Effector memory CD4-positive, alpha-beta T cell (primary cell): ENCODE measurements at places on chromosomes 2 and 18.

- H3K4me3 ChIP-seq = no peak overlapping the region
- no peaks in the 10 kb centered on the region for H3K27me3 ChIP-seq
- no peak for DNase-seq
- no peaks in the 10 kb centered on the region for H3K4me1 ChIP-seq
Observed at GRCh38 chr2:72033636-72034035, 114.0 kb downstream of the CYP26B1 start.

- DNase-seq = no peak
- peaks cover 27% of the 10 kb centered on the region for H3K27me3 ChIP-seq
- H3K36me3 ChIP-seq = no peaks in the 10 kb centered on the region
- H3K4me1 ChIP-seq = peaks cover 9% of the 10 kb centered on the region
- H3K27ac ChIP-seq = no peak overlapping the region
- H3K4me3 ChIP-seq = no peak overlapping the region
Observed at GRCh38 chr2:68645523-68645922, 2.1 kb downstream of the PROKR1 start.

DNA sequence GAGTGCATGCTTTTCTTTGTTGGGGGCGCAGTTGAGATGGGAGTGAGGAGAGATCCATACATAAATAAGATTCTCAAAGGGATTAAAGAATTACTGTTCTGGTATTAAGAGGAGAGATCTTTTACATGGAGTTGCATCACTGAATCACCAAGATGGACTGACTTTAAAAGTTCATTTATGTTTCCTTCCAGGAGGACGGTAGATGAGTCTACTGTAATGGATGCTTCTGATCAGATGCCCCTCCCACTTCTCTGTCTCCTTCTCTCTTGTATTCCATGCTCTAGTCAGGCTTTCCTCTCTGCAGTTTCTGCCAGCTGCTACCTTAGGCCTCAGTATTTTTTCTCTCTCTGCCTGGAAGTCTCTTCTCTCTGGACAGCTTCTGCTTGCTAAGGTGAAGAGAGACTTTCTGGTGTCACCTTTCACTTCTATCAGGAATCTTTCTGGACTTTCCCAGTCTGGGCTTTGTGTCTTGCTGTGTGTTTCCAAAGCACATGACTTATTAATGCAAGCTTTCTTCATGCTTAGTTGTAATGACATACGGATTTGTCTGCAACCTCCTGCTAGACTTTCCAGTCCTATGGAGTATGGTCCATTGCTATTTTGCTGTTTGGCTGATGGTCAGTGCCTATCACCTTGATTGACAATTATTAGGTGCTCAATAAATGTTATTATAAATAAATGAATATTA is 23.6 kb downstream of the FAM171B start:
- no peak overlapping the region for H3K27ac ChIP-seq
- no peak overlapping the region for H3K4me3 ChIP-seq
- no peaks in the 10 kb centered on the region for H3K27me3 ChIP-seq
- H3K4me1 ChIP-seq = no peaks in the 10 kb centered on the region

DNA sequence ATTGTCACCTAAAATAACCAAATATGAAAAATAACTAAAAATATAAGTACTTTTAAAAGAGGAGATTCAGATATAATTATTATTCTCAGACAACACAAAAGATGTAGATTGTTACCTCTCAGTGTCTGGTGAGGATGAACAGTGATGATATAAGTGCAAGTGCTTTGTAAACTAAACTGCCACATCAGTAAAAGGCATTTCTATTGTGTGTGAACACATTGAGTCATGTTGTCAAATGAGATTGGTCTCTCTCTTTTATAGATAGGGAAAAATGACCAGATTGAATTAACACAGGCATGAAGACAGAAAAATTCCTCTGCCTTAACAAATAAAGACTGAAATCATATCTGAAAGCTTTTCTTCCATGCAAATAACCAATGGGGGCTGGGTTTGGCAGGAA is 182.4 kb upstream of the TMEFF2 start:
- H3K4me1 ChIP-seq = no peaks in the 10 kb centered on the region
- H3K36me3 ChIP-seq = no peaks in the 10 kb centered on the region
- no peaks in the 10 kb centered on the region for H3K27me3 ChIP-seq
- H3K4me3 ChIP-seq = no peak overlapping the region
- H3K27ac ChIP-seq = no peak overlapping the region

- H3K27me3 ChIP-seq = no peaks in the 10 kb centered on the region
- no peak overlapping the region for H3K27ac ChIP-seq
Observed at GRCh38 chr2:126911111-126911796, 12.6 kb downstream of the TEX51 start.

GRCh38 chr2:95004287-95004686 is 21.2 kb upstream of the MAL start:
- H3K4me3 ChIP-seq = no peak overlapping the region
- H3K27ac ChIP-seq = no peak overlapping the region
- no peaks in the 10 kb centered on the region for H3K36me3 ChIP-seq
- H3K27me3 ChIP-seq = no peaks in the 10 kb centered on the region

DNA sequence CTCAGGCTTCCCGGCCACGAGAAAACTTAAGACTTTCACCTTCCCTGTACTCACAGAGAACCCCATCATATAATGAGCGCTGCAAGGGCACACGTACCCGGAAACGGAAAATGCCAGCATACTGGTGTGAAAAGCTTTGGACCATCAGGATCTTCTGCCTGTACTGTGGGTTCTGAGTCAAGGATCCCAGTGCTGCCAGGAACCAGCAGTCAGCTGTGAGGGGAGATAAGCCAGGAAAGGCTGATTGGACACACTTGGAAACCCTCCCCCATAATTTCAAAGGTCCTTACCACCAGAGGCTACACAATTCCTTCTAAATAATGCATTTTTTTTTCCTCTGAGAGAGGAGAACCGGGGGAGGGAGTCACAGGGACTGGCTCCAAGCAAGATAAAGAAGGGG is 31.4 kb downstream of the CAPN13 start:
- no peaks in the 10 kb centered on the region for H3K36me3 ChIP-seq
- no peak overlapping the region for H3K4me3 ChIP-seq
- H3K27ac ChIP-seq = no peak overlapping the region
- no peak for DNase-seq

DNA sequence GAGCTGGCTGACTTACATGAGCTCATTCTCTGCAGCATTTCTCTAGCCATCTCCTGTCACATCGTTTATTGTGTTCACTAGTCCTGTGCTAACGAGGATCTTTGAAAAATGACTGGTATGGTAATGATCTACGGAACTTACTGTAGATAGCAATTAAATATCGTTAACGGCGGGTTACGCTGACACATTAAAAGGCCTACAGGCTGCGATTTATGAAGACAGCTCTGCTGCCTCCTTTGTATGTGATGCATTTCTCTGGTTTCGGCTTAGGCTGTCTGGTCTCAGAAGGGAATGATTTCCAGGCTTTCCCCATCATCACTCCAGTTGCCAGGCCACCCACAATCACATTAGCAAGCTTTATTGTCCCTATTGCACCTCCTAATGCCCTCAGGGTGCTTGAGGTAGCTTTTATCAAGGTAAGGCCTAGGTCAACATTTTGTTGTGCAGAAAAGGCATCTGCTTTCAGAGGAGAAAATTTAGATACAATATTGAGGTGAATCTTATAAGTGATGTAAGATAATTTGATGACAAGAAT is 284.4 kb downstream of the SOX11 start:
- no peaks in the 10 kb centered on the region for H3K36me3 ChIP-seq
- H3K4me1 ChIP-seq = no peaks in the 10 kb centered on the region
- DNase-seq = no peak
- H3K4me3 ChIP-seq = no peak overlapping the region
- H3K27ac ChIP-seq = no peak overlapping the region
- no peaks in the 10 kb centered on the region for H3K27me3 ChIP-seq

- no peaks in the 10 kb centered on the region for H3K36me3 ChIP-seq
- no peaks in the 10 kb centered on the region for H3K4me1 ChIP-seq
- DNase-seq = no peak
- no peak overlapping the region for H3K4me3 ChIP-seq
- no peak overlapping the region for H3K27ac ChIP-seq
Observed at GRCh38 chr2:8608411-8608954, 73.4 kb upstream of the ID2 start.

- no peak overlapping the region for H3K27ac ChIP-seq
- no peak for DNase-seq
- H3K4me3 ChIP-seq = no peak overlapping the region
Observed at GRCh38 chr2:133061874-133062593, 392.0 kb upstream of the LYPD1 start.

DNA sequence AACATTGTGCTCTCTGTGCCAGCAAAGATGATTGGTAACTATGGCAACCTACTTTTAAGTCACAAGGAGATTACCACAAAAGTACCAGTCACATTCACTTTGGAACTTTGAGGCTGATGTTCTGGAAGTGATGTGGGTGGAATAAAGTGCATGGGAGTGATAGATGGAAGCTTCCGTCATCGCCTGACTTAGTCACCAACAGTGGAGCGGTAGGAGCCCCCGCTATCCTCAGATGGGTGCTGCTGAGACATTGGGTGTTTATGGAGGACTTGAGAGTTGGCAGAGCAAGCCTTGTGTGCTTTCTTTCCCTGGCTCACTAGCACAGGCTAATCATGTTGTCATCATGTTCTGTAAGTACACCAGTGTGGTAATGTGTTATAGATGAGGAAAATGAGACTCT is 4.6 kb downstream of the PPP1R7 start:
- H3K27me3 ChIP-seq = no peaks in the 10 kb centered on the region
- H3K4me3 ChIP-seq = no peak overlapping the region
- no peak overlapping the region for H3K27ac ChIP-seq
- DNase-seq = no peak

DNA sequence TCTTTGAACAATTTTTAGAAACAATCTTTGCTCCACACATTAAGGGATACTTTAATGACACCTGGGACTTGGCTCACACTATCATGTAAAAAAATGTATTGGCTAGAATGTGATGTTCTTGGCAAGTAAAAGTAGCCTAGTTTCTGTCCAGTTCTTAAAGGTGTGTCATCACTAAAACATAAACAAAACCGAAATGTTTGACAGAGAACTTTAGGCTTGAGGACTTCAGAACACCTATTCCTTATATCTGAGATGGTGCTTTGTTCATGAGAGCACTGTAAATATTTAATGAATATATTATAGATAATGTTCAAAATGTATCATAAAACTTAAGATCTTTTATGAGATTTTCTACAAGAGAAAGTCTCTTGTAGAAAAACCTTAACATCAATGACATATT is 19.8 kb upstream of the HNRNPA3 start:
- no peak for DNase-seq
- no peak overlapping the region for H3K4me3 ChIP-seq
- no peaks in the 10 kb centered on the region for H3K4me1 ChIP-seq
- no peaks in the 10 kb centered on the region for H3K36me3 ChIP-seq
- no peaks in the 10 kb centered on the region for H3K27me3 ChIP-seq

DNA sequence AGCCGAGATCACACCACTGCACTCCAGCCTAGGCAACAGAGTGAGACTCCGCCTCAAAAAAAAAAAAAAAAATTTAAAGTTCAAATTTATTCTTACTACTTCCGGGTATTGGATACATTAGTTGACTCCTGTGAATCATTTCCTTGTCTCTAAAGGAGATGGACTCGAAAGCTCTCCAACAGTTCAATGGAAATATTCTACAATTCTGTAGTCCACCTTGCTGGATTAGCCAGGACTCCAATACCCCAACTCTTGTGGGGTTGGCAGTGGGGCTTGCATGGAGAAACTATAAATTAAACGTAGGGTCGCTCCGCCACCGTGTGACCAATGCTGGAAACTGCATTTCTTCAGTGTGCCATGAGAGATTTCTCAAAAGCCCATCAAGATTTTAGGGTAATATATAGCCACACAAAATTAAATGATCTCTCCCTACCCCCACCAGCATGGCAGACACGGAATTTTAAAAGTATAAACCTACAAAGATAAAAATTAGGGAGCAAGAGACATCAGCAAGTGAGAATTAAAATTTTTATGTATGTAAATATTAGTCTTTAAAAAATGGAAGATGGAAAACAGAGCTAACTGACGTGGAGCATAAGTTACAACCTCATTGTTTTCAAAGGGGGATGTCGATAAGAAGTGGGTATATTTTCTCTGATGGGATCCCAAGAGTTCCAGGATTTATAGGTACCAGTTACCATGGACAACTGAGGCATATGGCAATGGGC is 27.8 kb upstream of the GAREM2 start:
- H3K4me1 ChIP-seq = no peaks in the 10 kb centered on the region
- H3K27ac ChIP-seq = no peak overlapping the region
- H3K36me3 ChIP-seq = no peaks in the 10 kb centered on the region
- DNase-seq = peak; percentile 15

DNA sequence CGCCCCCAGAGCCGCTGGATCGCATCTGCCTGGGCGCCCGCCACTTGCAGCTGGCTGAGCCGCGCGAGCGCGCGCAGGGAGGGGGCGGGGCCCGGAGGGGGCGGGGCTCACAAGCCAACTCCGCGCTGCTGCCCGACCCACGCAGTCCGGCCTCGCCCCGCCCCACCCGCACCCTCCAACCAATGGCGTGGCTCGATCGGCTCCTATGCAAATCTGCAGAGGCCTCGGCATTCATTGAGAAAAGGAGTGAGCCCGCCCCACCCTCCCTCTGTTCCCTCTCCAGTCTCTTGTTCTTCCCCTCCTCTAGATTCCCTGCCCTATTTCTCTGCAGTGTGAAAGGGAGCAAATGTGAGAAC is at the start of gene ALK:
ALK (minus strand) TSS at position 27 of the 356 bp plus-strand sequence. CDS start 927 bp downstream, outside the sequence.
- H3K27me3 ChIP-seq = peaks cover 27% of the 10 kb centered on the region
- no peak within 1 kb of the TSS for H3K27ac ChIP-seq
- H3K36me3 ChIP-seq = no peaks in the 10 kb centered on the region
- H3K4me1 ChIP-seq = peaks cover 18% of the 10 kb centered on the region

GRCh38 chr2:232761301-232761907 is 15.0 kb downstream of the KCNJ13 start:
- no peaks in the 10 kb centered on the region for H3K27me3 ChIP-seq
- no peak overlapping the region for H3K27ac ChIP-seq
- H3K36me3 ChIP-seq = peaks cover 9% of the 10 kb centered on the region
- DNase-seq = no peak
- H3K4me1 ChIP-seq = peaks cover 5% of the 10 kb centered on the region

GRCh38 chr2:66441581-66442320 is 6.8 kb downstream of the MEIS1 start:
- no peaks in the 10 kb centered on the region for H3K4me1 ChIP-seq
- no peak overlapping the region for H3K27ac ChIP-seq
- H3K36me3 ChIP-seq = no peaks in the 10 kb centered on the region
- peaks cover 23% of the 10 kb centered on the region for H3K27me3 ChIP-seq
- no peak for DNase-seq

DNA sequence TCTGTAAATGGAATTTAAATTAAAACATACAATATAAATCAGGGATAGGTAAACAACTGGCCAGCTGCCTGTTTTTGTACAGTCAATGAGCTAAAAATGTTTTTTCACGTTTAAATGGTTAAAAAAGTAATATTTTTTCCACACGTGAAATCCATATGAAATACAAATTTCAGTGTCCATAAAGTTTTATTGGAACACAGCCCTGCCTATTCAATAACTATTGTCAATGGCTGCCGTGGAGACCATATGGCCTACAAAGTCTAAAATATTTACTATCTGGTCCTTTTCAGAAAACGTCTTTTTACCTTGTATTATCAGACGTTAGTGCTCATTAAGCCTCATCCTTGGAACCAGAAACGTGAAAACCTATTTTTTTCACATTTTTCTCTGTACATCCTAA is 1.3 kb downstream of the TMEM17 start:
- H3K4me3 ChIP-seq = no peak overlapping the region
- peaks cover 3% of the 10 kb centered on the region for H3K27me3 ChIP-seq
- no peak for DNase-seq
- H3K27ac ChIP-seq = no peak overlapping the region

GRCh38 chr2:46173636-46174250 is 123.5 kb upstream of the EPAS1 start:
- no peaks in the 10 kb centered on the region for H3K27me3 ChIP-seq
- H3K27ac ChIP-seq = no peak overlapping the region
- H3K4me3 ChIP-seq = no peak overlapping the region
- no peaks in the 10 kb centered on the region for H3K4me1 ChIP-seq
- no peak for DNase-seq
- H3K36me3 ChIP-seq = no peaks in the 10 kb centered on the region
